Stimulated activated CD4-positive, alpha-beta T cell treated with anti-CD3 and anti-CD28 coated beads, TNF-alpha, amount 100 ng/mL, for 1 hour (primary cell): ENCODE measurements at places on chromosomes 12 and 14.

DNA sequence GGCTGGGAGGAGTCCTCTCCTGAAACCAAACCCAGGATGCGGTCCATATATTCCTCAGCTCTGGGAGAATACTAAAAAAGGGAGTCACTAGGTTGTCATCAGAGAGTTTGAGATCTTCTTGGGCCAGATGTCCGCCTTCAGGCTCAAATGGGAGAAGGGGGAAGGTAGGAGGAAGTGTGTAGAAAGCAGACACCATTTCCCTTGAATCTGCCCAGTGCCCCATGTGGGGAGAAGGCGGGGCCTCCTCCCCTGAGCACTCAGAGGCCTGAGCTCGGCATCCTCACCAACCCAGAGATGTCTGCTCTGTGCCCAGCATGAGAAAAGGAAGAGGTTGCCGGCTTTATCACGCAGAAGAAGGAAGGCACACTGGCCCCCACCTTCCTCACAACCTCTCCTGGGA is 37.3 kb downstream of the LTBP2 start:
- no peak for DNase-seq

- DNase-seq, result no peak
These were observed 5.4 kb downstream of the KIF26A start for GRCh38 chr14:104143521-104144452.

DNA sequence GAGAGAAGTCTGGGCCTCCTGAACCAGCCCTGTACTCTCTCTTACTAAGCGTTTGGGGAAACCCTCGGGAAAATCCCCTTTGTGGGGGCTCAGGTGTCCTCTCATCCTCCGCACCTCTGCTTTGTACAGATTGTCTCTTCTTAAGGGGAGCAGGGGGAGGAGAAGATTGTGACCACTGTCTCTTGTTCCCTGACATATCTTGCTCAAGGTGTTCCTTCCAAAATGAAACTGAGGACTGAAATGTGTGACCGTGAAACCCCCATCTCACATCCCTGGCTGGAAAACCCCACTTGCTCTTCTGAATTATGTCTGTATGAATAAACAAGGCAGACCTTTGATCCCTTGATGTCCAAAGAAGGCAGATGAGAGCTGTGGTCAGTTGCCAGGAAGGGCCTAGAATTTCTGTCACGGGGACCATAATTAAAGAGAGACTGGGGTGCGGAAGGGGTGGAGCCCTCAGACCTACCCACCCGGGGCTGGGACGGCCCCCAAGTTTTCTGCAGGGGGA is 369.8 kb downstream of the AACS start:
- DNase-seq, result no peak

DNA sequence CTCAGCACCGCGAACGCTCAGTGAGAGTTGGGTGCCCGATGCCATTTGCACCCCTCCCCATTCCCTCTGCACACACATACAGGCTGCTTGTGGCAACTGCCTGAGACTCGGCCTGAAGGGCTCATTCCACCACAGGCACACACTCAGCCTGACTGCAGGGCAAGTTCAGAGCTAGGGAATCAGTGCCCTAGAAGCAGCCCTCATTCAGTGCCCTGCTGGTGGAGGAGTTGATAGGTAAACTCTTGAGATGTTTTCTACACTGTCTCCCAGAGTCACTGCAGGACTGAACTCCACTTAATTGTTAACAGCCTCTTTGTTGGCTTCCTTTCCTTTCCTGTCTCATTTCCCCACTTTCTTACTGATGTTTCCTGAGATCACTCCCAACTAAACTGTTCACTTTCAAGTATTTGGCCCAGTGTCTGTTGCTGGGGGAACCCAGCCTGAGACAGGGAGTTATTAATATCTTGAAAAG is 16.9 kb downstream of the PPP1R36 start:
- no peak for DNase-seq

DNA sequence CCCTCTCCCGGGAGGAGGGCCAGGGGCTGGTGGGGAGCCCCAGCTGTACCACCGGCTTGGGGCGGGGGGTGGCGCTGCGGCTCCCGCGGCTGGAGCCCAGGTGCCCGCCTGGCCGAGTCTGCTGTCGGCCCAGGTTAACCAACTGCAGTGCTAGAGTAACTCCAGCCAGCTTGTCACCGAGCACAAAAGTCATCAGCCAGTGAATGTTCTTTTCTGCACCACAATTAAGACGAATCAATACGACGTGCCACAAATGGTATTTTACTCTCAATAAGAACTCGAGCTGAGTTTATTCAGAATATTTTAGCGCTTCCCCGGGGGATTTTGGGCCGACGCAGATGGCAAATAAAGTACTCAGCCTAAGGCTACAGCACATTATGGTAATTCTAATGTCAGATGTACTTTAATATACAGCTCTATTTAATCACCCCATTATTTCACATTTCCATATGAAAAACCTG is 83.2 kb downstream of the BCL11B start:
- peak; percentile 25 for DNase-seq

DNA sequence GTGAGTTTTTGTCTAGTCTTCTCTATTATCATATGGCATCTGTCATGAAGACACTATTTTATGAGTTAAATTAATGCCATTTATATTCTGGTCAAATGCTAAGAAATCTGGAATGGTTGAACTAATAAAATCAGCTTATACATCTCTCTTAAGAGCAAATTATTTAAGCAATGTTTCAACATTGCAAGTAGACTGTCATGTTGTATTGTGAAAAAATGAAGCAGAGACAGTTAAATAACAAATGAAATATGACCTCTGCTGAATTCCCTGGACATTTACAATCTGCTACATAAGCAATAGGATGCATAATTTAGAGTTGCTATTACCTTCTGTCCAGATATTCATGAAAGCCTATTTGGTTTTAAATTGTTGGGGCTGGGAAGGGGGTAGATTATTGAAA is 30.6 kb downstream of the NAV3 start:
- no peak for DNase-seq

- no peak for DNase-seq
These were observed 112.7 kb downstream of the DICER1 start for GRCh38 chr14:95044463-95045105.

DNA sequence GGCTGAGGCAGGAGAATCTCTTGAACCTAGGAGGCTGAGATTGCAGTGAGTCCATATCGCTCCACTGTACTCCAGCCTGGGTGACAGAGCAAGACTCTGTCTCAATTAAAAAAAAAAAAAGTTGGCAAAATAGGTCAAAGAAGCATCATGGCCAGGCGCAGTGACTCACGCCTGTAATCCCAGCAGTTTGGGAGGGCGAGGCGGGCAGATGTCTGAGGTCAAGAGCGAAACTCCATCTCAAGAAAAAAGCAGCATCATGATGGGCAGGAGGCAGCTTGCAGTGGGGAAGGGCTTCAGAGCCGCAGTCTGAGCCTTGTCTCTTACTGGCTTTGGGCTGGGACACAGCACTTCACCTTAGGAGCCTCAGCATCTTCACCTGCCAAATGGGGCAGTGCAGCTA is 21.4 kb downstream of the TEAD4 start:
- no peak for DNase-seq

GRCh38 chr14:36619853-36620252 is 37.4 kb upstream of the NKX2-8 start:
- no peak for DNase-seq

DNA sequence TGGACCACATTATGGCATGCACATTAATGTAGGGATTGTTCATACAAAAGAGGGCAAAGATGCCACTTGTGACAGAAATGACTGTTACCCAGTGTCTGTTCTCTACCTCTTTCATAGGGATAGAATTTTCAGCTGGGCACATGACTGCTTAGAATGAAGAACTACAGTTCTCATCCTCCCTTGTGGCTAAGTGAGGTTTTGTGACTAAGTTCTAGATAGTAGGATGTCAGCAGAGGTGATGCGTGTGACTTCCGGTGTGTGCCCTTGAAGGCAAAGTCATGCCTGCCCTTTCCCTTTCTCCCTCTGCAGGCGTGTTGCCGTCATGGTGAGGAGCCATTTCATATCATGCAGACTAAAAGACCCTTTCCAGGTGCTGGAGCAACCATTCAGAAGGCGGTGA is 99.3 kb downstream of the CACNA1C start:
- no peak for DNase-seq

DNA sequence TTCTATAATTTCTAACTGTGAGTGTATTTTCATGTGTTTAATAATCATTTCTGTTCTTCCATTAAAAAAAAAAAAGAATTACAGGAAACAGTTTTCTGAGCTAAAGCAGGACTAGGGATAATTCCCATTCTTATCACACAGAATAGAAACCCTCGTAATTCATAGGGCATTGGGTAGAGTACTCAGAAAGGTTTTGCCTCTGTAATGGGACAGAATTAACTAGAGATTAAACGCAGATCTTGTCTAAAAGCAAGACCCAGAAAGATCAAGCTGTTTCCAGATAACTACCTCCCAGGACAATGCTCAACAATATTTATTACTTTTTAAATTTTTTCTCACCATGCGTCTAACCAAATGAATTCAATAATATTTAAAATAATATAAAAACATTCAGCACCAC is 10.2 kb downstream of the GSKIP start:
- DNase-seq, result no peak

DNA sequence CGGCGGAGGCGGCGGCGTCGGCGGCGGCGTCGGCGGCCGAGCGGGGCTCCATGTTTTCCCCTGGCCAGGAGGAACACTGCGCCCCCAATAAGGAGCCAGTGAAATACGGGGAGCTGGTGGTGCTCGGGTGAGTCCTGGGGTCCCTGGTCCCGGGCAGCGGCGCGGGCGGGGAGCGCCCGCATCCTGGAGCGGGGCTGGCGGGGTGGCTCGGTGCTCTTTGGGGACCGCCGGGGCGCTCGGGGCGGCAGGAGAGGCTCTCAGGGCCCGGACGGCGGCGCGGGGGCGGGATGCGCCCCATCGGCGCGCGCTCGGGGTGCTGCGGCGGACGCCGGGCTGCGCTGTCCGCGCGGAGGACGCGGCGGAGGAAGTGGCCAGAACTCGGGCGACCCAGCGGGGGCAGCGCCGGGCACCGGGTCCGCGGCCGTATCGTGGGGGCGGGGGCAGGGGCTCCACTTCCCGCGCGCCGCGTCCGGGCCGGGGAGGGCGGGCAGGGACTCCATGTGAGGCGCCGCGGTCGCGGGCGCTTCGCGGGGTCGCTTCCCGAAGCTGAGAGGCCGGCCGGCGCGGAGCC is 485 bp downstream of the PELI2 start:
- peak; percentile 19 for DNase-seq

- DNase-seq, result no peak
These were observed 723.9 kb downstream of the MED13L start for GRCh38 chr12:115553622-115554021.

DNA sequence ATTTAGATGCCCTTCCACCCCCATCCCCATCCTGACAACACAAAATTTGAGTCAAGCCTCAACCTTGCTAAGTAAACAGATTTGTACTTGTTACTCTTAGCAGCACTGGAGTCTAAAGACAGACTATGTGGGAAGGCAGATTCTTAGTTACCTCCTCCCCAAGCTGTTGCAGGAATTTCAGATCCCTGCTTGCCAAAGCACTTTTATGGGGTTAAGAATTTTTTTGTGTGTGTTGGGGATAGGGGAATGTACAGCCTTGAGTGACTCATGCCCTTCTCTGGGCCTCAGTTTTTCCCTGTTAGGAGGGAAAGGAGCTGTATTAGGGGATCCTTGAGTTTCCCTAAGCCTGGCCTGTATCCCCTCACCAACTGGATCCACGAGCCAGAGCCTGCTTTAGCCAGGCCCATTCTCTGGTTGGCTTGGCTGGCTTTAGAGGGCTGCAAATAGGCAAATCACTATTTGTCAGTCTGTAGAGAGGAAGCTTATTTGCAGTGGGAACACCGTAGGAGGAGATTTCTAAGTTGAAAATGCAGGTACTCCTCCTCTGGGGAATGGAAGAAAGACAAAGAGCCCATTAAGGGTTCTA is 27.7 kb upstream of the RNU6-8 start:
- no peak for DNase-seq

DNA sequence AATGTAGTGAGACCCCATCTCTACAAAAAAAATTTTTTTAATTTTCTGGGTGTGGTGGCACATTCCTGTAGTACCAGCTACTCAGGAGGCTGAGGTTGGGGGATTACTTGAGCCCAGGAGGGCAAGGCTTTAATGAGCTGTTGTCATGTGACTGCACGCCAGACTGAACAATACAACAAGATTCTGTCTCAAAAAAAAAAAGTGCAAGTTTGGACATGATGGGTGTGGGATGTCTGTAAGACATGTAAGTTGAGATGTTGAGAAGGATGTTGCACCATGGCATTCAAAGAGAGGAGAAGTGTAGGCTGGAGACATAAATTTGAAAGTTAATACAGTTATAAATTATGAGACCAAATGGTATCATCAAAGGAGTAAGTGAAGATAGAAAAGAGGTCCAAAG is 23.5 kb downstream of the YEATS4 start:
- no peak for DNase-seq

DNA sequence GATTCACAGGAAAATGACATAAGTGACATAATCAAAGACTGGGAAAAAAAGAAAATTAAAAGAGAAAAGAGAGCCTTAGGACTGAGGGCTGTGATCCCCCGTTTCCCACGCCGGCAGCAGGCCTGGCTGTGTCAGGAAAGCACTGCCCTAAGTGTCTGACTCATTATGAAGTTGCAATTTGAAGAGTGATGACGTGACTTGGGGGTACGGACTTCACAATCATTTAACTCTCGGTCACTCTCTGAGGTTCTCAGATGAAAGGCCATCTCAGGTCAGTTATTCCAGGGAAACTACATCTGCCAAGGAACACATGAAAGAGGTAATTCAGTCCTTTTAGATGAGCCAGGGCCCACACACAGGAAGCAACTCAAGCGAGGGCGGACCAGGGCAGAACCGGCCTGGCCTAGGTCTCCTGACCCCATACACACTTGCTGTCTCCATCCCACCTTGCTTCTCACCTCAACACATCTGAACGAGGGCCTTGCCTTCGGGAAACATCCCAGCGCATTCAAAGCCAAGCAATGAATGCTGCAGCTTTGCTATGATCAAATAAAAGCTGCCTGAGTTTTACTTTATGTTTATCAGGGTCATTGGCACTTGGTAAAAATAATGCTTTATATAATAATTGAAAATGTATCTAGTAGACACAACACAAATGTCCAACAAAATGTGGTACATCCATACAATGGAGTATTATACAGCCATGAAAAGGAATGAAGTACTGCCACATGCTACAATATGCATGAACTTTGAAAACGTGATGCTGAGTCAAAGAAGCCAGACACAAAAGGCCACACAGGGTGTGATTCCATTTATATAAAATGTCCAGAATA is 2.7 kb downstream of the SSH1 start:
- DNase-seq, result no peak

DNA sequence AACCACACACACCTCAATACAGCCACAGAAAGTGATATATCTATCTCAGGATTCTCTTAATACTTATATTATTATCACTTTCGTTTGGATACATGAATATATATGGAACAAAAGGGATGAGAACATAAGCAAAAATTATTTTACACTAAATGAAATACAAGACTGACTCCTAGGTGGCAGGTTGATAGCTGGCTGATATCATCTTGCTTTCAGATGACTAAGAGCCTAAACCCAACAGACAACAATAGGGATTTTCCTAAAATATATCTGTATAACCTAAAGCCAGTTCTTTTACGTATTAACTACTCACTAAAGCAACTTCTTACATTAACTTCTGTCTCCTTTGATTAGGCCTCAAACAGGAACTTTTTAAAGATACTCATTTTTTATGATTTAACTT is 65.1 kb downstream of the BAZ1A start:
- DNase-seq, result no peak
